ENCODE measurements at places on chromosomes 3 and 15. TPM values are rescaled to one million over a fixed set of nuclear protein-coding genes. Genes with fewer than 3 reads are reported as not detected.

ACSBG1 gene
- total RNA-seq = 0.63 TPM

FSTL1 gene
- total RNA-seq = 148 TPM

GOLGA6B gene
- not detected for total RNA-seq

IL12A gene
- 0.05 TPM for total RNA-seq

GOLGA8G gene
- not detected for total RNA-seq

FYTTD1 gene
- 67.4 TPM for total RNA-seq

CTXND1 gene
- 0.10 TPM for total RNA-seq

SERINC4 gene
- total RNA-seq = not detected

SV2B gene
- not detected for total RNA-seq

GRCh38 chr3:170485696-170486095 is 67.0 kb downstream of the CLDN11 start:
- H3K4me3 ChIP-seq = no peak overlapping the region
- DNase-seq = no peak
- H3K27me3 ChIP-seq = no peaks in the 10 kb centered on the region
- H3K36me3 ChIP-seq = no peaks in the 10 kb centered on the region
- no peaks in the 10 kb centered on the region for H3K4me1 ChIP-seq

DNA sequence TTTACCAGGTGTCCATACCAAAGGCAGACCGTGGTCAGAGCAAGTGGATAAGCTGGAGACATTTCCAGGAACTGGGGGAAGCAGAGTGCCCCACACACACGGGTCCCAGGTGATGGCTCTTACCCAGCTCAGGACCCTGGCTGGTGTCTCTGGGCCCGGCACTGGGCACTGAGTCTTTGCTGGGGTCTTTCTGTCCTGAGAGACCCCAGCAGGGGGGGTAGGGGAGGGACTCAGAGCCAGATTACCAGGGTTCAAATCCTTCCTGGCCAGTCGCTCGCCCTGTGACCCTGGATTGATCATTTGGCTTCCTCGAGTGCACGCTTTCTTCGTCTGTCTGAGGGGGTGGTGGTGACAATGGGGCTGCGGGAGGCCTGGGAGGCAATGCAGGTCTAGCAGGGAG is 95.7 kb downstream of the PLXNA1 start:
- no peak overlapping the region for H3K27ac ChIP-seq
- H3K36me3 ChIP-seq = no peaks in the 10 kb centered on the region
- no peaks in the 10 kb centered on the region for H3K27me3 ChIP-seq
- H3K4me3 ChIP-seq = no peak overlapping the region
- DNase-seq = no peak
- H3K4me1 ChIP-seq = no peaks in the 10 kb centered on the region

DNA sequence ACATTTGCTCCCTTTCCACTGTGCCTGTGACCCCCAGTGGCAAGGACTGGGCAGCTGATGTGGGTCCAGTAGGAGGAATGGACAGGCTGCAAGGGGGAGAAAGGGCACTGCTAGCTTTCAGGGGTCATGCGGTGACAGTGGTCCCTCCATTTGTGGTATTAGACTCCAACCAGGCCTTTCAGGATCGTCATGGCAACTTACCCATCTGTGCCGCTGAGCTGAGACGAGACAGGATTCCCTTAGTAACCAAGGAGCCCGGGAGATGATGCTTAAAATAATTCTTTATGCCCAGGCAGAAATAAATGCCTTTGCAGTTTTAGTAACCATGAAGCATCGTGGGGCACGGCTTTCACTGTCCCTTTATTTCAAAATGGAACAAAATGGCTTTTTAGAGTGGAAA is 15.9 kb upstream of the MRPL3 start:
- H3K36me3 ChIP-seq = no peaks in the 10 kb centered on the region
- no peak for DNase-seq
- H3K27me3 ChIP-seq = no peaks in the 10 kb centered on the region
- H3K4me1 ChIP-seq = no peaks in the 10 kb centered on the region
- no peak overlapping the region for H3K4me3 ChIP-seq

- no peaks in the 10 kb centered on the region for H3K36me3 ChIP-seq
- peaks cover 11% of the 10 kb centered on the region for H3K4me1 ChIP-seq
- no peak overlapping the region for H3K27ac ChIP-seq
- no peak overlapping the region for H3K4me3 ChIP-seq
- no peaks in the 10 kb centered on the region for H3K27me3 ChIP-seq
- no peak for DNase-seq
Measured at GRCh38 chr15:69573815-69574475, 121.3 kb downstream of the RPLP1 start.

- H3K4me1 ChIP-seq = no peaks in the 10 kb centered on the region
- H3K36me3 ChIP-seq = no peaks in the 10 kb centered on the region
- H3K27me3 ChIP-seq = no peaks in the 10 kb centered on the region
- H3K4me3 ChIP-seq = no peak overlapping the region
- DNase-seq = no peak
Measured at GRCh38 chr3:148464246-148464645, 233.5 kb upstream of the AGTR1 start.

DNA sequence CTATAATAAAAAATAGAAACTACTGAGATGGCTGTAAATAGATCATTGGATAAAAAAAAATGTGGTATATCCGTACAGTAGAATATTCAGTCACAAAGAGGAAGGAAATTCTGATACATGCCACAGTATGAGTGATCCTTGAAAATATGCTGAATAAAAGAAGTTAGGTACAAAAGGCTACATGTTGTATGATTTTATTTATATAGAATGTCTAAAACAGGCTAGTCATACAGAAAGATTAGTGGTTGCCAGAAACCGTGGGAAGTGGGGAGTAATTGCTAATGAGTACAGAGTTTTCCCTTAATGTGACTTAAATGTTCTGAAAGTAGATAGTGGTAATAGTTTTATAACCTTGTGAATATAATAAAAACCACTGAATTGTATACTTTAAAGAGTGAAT is 24.9 kb upstream of the FAH start:
- H3K27ac ChIP-seq = no peak overlapping the region
- no peak for DNase-seq

DNA sequence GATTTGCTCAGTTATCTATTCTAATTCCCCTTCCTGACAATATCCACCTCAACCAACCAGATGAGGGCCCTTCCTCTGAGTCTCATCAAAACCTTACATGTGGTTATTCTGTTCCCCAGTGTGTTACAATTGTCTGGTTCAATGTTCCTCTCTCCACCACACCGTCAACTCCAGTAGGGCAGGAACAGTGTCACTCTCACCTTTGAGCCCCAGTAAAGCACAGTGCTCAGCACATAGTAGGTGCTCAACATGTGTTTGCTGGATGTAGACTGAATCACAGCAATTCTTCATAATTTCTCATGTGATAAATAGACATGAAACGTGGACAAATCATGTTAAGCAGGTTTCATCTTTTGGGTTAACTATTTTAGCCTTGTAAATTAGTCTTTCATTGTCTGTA is 103.0 kb upstream of the EIF1B start:
- H3K4me3 ChIP-seq = no peak overlapping the region
- H3K4me1 ChIP-seq = no peaks in the 10 kb centered on the region
- no peak for DNase-seq
- no peaks in the 10 kb centered on the region for H3K36me3 ChIP-seq
- H3K27ac ChIP-seq = no peak overlapping the region

GRCh38 chr3:111932946-111933345 is 45.9 kb upstream of the ABHD10 start:
- H3K27me3 ChIP-seq = no peaks in the 10 kb centered on the region
- peaks cover 28% of the 10 kb centered on the region for H3K4me1 ChIP-seq
- H3K36me3 ChIP-seq = peaks cover 81% of the 10 kb centered on the region
- H3K4me3 ChIP-seq = no peak overlapping the region

GRCh38 chr3:146189519-146190173 is 28.7 kb upstream of the PLOD2 start:
- DNase-seq = peak; percentile 19
- H3K36me3 ChIP-seq = no peaks in the 10 kb centered on the region
- no peaks in the 10 kb centered on the region for H3K27me3 ChIP-seq
- H3K27ac ChIP-seq = no peak overlapping the region
- no peak overlapping the region for H3K4me3 ChIP-seq

- H3K36me3 ChIP-seq = no peaks in the 10 kb centered on the region
- DNase-seq = no peak
- no peak overlapping the region for H3K4me3 ChIP-seq
- H3K4me1 ChIP-seq = no peaks in the 10 kb centered on the region
- H3K27ac ChIP-seq = no peak overlapping the region
Measured at GRCh38 chr3:39362192-39362591, 21.0 kb upstream of the SLC25A38 start.

- no peaks in the 10 kb centered on the region for H3K4me1 ChIP-seq
- H3K27ac ChIP-seq = no peak overlapping the region
- no peak overlapping the region for H3K4me3 ChIP-seq
Measured at GRCh38 chr3:148147903-148148302, 549.8 kb upstream of the AGTR1 start.

GRCh38 chr15:93362821-93363220 is 273.8 kb upstream of the RGMA start:
- peak; percentile 79 for DNase-seq
- H3K27me3 ChIP-seq = no peaks in the 10 kb centered on the region
- no peaks in the 10 kb centered on the region for H3K36me3 ChIP-seq
- H3K4me1 ChIP-seq = peaks cover 46% of the 10 kb centered on the region
- peak overlapping the region; percentile 13 for H3K4me3 ChIP-seq
- peak overlapping the region; percentile 49 for H3K27ac ChIP-seq

DNA sequence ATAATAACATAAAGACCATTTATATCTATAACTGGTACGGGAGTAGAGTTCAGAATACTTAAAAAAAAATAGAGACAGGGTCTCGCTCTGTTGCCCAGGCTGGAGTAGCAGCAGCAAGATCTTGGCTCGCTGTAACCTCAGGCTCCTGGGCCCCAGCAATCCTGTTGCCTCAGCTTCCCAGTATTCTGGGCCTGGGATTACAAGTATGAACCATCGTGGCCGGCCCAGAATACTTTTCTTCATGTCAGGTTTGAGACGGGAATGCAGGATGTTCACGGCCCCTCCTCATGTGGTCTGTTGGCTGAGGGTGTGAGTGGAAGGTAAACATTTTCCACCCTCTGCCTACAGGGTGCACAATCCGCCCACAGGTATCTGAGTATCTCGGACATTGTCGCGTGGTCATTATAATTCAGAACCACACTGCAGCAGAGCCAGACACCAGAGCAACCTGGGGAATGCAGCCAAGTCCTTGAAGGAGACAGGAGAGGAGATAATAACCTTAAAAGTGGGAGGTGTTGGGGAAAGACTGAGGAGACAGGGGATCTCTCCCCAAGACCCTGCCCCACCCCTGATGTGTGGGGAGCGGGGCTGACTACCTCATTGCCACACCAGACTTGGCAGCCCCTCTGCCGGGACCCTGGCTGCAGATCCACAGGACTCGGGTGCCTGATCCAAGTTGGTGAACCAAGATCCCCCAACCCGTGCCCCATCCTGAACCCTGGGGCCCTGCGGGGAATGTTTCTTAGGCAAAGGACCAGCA is 106.8 kb downstream of the ADCY5 start:
- no peaks in the 10 kb centered on the region for H3K4me1 ChIP-seq
- no peaks in the 10 kb centered on the region for H3K36me3 ChIP-seq
- H3K27me3 ChIP-seq = no peaks in the 10 kb centered on the region
- DNase-seq = no peak
- H3K4me3 ChIP-seq = no peak overlapping the region
- no peak overlapping the region for H3K27ac ChIP-seq

- H3K27ac ChIP-seq = no peak overlapping the region
- no peaks in the 10 kb centered on the region for H3K4me1 ChIP-seq
- peaks cover 29% of the 10 kb centered on the region for H3K36me3 ChIP-seq
- no peak overlapping the region for H3K4me3 ChIP-seq
- DNase-seq = no peak
Measured at GRCh38 chr3:150588027-150588830, 14.9 kb upstream of the SELENOT start.

- no peaks in the 10 kb centered on the region for H3K36me3 ChIP-seq
- H3K4me1 ChIP-seq = peaks cover 22% of the 10 kb centered on the region
- DNase-seq = peak; percentile 90
- peak overlapping the region; percentile 63 for H3K27ac ChIP-seq
Measured at GRCh38 chr3:16511681-16512434, 1.6 kb downstream of the RFTN1 start.

GRCh38 chr3:10957976-10958749 is 34.4 kb upstream of the SLC6A1 start:
- peaks cover 49% of the 10 kb centered on the region for H3K4me1 ChIP-seq
- no peaks in the 10 kb centered on the region for H3K36me3 ChIP-seq
- H3K4me3 ChIP-seq = no peak overlapping the region
- H3K27ac ChIP-seq = peak overlapping the region; percentile 99
- peak; percentile 91 for DNase-seq

DNA sequence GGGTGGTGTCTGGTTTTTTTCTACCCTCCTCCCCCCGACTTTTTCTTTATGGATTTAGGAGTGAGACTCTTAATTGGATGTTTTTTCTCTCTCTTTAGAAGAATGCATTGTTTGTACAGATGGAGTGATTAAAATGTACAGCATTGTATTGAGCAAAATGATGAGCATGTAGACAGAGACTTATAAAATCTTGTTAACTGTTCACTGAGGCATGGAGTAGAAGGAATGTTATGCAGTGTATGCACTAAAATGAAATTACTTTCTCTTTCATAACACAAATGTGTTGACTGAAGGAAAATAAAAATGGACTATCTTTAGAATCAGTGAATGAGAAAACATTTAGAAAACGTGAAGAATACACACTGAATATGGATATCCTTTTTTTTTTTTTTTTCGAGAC is 39.8 kb downstream of the ZFAND6 start:
- H3K4me3 ChIP-seq = no peak overlapping the region
- H3K36me3 ChIP-seq = 0 out of 2 replicates have a peak, but pooled peaks cover 3% of the 10 kb centered on the region
- H3K27ac ChIP-seq = no peak overlapping the region
- H3K27me3 ChIP-seq = no peaks in the 10 kb centered on the region
- H3K4me1 ChIP-seq = no peaks in the 10 kb centered on the region

GRCh38 chr3:54374214-54374852 is 252.0 kb downstream of the CACNA2D3 start:
- no peaks in the 10 kb centered on the region for H3K36me3 ChIP-seq
- H3K4me3 ChIP-seq = no peak overlapping the region
- H3K4me1 ChIP-seq = no peaks in the 10 kb centered on the region
- no peaks in the 10 kb centered on the region for H3K27me3 ChIP-seq

- no peak overlapping the region for H3K27ac ChIP-seq
- H3K27me3 ChIP-seq = no peaks in the 10 kb centered on the region
- no peaks in the 10 kb centered on the region for H3K4me1 ChIP-seq
- no peak overlapping the region for H3K4me3 ChIP-seq
- DNase-seq = no peak
Measured at GRCh38 chr3:189772584-189772983, 141.4 kb downstream of the TP63 start.

- no peaks in the 10 kb centered on the region for H3K36me3 ChIP-seq
- no peaks in the 10 kb centered on the region for H3K4me1 ChIP-seq
- DNase-seq = no peak
- H3K4me3 ChIP-seq = no peak overlapping the region
- H3K27me3 ChIP-seq = no peaks in the 10 kb centered on the region
- H3K27ac ChIP-seq = no peak overlapping the region
Measured at GRCh38 chr15:88003541-88004327, 252.8 kb downstream of the NTRK3 start.

DNA sequence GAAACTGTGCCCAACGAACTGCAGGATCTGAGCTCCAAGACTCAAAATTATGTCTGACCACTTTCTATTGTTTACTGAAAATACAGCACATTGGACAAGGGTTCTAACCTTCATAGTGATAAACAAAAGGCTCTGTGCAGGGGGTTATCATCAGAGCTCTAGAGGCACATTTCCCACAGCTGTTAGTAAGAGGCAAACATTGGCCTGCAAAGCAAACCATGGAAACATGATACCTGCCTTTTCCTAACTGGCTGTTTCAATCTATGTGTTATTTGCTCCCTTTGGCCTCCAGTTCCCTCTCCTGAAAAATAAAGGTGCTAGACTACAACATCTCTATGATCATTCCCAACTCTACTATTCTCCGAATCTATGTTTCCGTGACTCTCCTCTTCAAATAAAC is 159.7 kb upstream of the ARHGEF26 start:
- H3K4me1 ChIP-seq = peaks cover 2% of the 10 kb centered on the region
- DNase-seq = peak; percentile 68
- no peak overlapping the region for H3K27ac ChIP-seq
- no peak overlapping the region for H3K4me3 ChIP-seq
- no peaks in the 10 kb centered on the region for H3K27me3 ChIP-seq
- no peaks in the 10 kb centered on the region for H3K36me3 ChIP-seq
